ENCODE measurements at places on chromosomes 7 and 10. TPM values are rescaled to one million over a fixed set of nuclear protein-coding genes. Genes with fewer than 3 reads are reported as not detected.

- DNase-seq, result no peak
- no peak overlapping the region for H3K27ac ChIP-seq
- H3K27me3 ChIP-seq, result no peaks in the 10 kb centered on the region
- H3K36me3 ChIP-seq, result no peaks in the 10 kb centered on the region
These were observed 213.8 kb downstream of the COBL start for GRCh38 chr7:51102828-51103227.

DNA sequence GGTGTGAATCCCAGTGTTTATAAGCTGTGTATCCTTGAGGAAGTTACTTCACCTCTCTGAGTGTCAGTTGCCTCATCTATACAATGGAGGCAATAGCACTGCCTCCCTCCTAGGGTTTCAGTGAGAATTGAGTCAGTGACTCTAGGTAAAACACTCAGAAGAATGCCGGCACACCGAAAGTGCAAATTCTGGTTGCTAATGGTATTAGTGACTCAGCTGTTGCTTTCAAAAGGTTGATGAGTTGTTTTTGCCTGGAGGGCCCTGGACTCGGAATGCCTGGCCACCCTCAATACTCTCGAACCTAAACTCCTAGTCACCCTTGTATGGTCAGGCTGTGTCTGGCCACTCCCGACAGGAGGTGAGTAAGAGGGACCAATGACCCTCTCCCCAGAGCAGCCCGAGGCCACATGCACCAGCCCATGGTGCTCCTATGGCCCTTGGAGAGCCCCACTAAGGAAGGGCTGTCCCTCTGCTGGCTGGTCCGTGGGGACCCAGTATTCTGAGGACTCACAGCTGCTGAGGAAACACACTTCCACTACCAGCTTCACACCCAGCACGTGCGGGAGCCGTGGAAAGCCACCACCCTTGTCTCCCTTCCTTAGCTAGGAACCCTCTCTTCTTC lies 60.2 kb downstream of the CALML3 start:
- no peaks in the 10 kb centered on the region for H3K36me3 ChIP-seq
- no peak for DNase-seq
- peaks cover 47% of the 10 kb centered on the region for H3K4me1 ChIP-seq

DNA sequence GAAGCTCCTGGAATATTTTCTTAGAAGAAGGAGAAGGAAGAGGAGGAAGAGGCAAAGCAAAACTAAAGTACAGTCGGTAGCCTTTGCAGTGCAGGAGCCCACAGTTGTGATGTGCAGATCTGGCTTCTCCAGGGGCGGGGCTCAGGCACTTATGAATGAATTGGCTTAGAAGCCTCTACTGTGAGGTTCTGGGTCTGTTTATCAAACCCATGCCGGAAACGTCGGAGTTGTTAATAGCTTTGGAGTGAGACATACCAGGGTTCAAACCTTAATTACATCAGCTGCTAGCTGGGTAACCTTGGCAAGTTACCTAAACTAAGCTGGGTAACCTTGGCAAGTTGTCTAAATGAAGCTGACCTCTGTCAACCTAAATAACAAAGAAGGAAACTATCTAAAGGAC lies 89.3 kb upstream of the PITRM1 start:
- H3K4me3 ChIP-seq, result no peak overlapping the region
- DNase-seq, result no peak
- no peaks in the 10 kb centered on the region for H3K4me1 ChIP-seq
- H3K36me3 ChIP-seq, result no peaks in the 10 kb centered on the region

The SND1 gene
- 204 TPM for total RNA-seq

DNA sequence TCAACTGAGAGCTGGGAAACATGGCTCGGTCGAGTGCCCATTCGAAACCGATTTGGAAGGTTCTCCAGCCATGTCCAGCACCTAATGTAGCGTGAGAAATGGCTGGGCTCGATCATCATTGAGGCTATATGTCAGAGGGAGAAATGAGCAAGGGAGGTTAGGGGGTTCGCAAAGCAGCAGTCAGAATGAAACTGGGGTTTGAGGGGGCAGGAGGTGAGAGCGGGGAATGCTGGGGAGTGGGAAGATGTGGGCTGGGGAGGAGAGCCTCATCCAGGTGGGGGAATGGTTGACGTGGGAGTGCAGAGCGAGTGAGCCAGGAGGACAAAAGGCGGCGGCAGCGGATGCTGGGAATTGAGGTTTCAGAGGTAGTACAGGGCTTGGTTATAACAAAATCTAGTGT lies 34.8 kb upstream of the GALNTL5 start:
- no peak overlapping the region for H3K4me3 ChIP-seq
- no peak for DNase-seq
- H3K27me3 ChIP-seq, result peaks cover 22% of the 10 kb centered on the region
- no peaks in the 10 kb centered on the region for H3K36me3 ChIP-seq
- H3K4me1 ChIP-seq, result peaks cover 11% of the 10 kb centered on the region
- H3K27ac ChIP-seq, result no peak overlapping the region

DNA sequence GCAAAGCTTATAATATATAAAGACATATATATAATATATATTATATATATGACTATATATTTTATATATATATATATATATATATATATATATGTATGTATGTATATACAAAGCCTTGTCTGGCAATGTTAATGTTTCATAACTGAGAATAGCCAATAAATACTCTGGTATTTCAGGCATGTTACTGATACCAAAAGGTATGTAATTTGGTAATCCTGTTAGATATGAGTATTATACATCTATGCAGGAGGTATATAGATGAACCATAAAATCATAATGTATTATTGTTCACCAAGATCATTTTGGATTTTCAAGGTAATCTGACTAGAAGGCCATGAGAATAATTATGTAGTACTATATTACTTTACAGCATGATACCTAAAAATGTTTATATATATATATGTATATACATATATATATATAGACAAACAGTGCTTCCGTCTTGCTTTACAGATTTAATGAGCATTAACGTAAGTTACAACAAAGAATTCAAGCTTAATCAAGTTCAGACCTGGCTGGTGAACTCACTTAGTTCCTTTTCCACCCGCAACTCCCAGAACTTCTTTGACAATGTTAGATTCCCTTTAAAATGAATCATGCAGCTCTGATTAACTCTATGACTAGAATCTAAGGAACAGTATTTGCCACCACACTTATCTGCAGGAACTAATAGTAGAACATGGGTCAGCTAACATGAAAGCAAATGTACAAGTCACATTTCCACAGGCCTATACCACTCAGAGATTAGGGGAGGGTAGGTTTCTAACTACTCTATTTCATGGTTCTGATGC lies 82.7 kb downstream of the SLC25A13 start:
- H3K4me1 ChIP-seq, result peaks cover 14% of the 10 kb centered on the region
- no peak overlapping the region for H3K27ac ChIP-seq
- H3K27me3 ChIP-seq, result no peaks in the 10 kb centered on the region
- no peak for DNase-seq
- peaks cover 8% of the 10 kb centered on the region for H3K36me3 ChIP-seq
- no peak overlapping the region for H3K4me3 ChIP-seq

DNA sequence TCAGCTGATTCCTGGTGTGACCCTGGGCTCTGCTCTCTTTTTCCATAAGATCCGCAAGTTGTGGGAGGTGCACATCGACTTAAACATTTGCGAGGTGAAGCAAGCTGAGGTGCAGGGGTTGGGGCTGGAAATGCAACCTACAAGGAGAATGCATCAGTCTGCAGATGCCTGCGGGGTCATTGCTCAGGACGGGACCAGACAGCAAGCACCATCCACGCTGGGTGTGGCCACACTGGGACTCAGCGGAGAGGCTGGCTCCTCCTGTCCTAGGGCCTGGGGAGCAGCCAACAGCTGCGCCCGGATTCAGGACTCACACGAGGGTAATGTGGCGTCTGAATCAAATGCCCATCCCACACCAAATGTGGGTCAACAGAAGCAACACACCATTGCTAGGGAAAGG lies 33.8 kb downstream of the STK32C start:
- no peak overlapping the region for H3K27ac ChIP-seq
- no peaks in the 10 kb centered on the region for H3K36me3 ChIP-seq

The PRKG1 gene
- not detected for total RNA-seq

The NIPSNAP2 gene
- 33.7 TPM for total RNA-seq

DNA sequence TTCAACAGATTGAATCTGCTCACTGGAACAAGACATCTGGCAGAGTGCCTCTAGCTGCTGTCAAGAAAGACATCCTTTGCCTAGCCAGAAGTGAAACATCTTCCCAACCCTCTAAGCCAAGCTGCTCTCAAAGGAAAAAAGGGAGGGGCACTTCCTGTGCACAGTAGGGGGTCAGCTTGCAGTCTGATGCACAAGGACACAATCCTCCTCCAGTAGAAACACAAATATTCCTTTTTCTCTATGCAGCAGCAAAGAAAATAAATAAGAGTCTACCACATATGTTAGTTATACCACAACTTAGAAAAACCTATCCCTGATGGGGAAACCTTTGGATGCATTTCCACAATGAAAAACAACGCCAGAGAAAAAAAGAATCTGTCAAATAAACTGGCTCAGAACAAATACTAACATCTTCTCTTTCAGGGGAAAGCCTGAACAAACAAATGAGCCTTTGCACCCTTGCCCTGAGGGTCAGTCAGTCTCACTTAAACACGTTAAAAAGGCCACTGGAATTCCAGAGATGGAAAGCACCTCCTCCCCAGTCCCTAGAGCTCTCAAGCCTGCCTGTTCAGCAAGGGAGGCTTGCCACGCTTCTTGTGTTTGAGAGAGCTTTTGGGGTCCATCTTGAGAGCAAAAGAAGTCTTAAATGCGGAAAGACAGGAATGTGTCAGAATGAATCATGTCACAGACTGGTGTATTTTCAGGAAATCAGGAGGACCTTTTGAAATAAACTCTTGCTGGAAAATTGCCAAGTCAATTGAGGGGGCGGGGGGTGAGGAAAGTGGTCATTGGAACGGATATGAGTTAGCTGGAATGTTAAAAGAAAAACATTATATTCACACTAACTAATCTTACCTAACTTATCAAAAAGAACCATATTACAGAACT lies 7.5 kb downstream of the LAMB1 start:
- H3K27ac ChIP-seq, result no peak overlapping the region
- peaks cover 39% of the 10 kb centered on the region for H3K27me3 ChIP-seq
- H3K4me3 ChIP-seq, result no peak overlapping the region
- DNase-seq, result no peak
- no peaks in the 10 kb centered on the region for H3K36me3 ChIP-seq
- H3K4me1 ChIP-seq, result no peaks in the 10 kb centered on the region

DNA sequence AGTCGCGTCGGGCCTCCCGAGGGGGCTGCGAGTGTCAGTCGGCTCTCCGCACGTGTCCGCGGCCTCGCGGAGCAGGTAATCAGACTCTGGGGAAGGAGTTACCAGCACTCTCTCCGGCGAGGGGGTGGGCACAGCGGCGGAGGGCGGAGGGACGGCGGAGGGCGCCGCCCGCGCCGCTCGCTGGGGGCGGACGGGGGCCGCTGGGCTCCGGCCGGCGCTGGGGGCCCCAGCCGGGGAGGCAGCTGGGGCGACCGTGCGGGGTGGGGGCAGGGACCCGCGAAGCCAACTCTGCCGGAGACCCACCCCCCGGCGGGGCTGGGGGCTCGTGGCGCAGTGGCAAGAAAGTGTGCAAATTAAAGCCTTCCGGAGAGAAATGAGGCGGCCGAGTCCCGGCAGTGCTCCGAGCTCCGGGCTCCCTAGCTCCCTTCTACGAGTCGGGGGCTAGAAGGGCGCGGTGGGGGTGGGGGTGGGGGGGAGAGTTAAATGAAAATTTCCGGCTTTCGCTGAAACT lies at the start of gene CDK6:
TSS of gene CDK6 (minus strand) at position 85 of the 511 bp plus-strand sequence. CDS start 3,250 bp downstream, outside the sequence.
- H3K4me1 ChIP-seq, result peaks cover 29% of the 10 kb centered on the region
- H3K36me3 ChIP-seq, result peaks cover 21% of the 10 kb centered on the region
- H3K4me3 ChIP-seq, result peak within 1 kb of the TSS; percentile 87
- no peaks in the 10 kb centered on the region for H3K27me3 ChIP-seq

DNA sequence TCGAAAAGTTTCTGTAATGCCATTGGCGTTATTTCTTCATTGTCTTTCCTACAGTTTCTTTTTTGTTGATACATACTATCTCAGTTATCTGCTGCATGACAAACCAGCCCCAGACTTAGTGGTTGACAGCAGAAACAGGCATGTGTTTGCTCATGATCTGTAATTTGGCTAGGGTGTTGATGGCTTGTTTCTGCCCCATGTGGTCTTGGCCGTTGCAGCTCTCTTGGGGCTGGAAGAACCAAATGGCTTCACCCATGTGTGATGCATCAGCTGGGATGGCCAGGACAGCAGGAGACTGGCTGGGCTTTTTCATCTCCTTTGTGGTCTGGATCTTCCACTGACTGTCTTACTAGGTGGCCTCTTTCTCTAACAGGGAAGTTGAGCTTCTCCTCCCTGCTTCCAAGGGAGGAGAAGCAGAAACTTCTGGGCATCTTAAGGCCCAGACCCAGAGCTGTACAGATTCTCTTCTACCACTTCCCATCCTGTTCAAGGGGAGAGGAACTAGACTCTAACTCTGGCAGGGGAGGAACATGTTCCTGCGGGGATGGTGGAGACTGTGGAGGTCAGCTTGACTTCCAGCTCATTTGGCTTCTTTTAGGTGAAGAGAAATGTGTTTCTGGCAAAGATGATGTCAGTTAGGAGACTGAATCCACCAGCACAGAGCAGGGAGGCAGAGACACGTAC lies 89.3 kb downstream of the FANK1 start:
- H3K36me3 ChIP-seq, result no peaks in the 10 kb centered on the region
- H3K4me1 ChIP-seq, result peaks cover 40% of the 10 kb centered on the region
- peaks cover 2% of the 10 kb centered on the region for H3K27me3 ChIP-seq
- DNase-seq, result no peak
- no peak overlapping the region for H3K4me3 ChIP-seq
- peak overlapping the region; percentile 51 for H3K27ac ChIP-seq

- no peaks in the 10 kb centered on the region for H3K27me3 ChIP-seq
- peak overlapping the region; percentile 63 for H3K27ac ChIP-seq
- H3K36me3 ChIP-seq, result peaks cover 6% of the 10 kb centered on the region
- DNase-seq, result no peak
These were observed 25.2 kb downstream of the DNAJB12 start for GRCh38 chr10:72329290-72330068.

DNA sequence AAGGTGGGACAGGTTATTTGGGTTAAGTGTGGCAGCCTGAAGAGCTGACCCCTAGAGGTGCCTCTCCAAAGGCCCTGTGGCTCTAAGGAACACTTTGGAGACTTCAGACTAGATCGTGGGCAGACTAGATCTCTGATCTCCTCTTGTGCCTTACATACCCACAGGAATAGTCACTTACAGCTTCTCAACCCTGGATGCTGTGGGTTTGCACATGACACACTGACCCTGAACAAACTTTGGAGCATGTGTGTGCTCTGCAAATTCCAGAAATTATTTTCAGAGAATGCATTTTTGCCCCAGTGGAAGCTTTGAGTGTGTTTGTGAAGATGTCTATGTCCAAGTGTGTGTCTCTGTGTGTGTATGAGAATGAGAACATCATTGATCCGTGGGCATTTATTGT lies 119.6 kb downstream of the EMX2 start:
- peaks cover under 1% of the 10 kb centered on the region for H3K4me1 ChIP-seq
- DNase-seq, result no peak
- H3K36me3 ChIP-seq, result no peaks in the 10 kb centered on the region
- H3K27me3 ChIP-seq, result no peaks in the 10 kb centered on the region

The KLF6 gene
- total RNA-seq, result 134 TPM

Data from activated B cell treated with CpG ODN at 0.5 μM for 24 hours (primary cell).